Esophagus mucosa (tissue), 1 donor: ENCODE measurements at places on chromosomes 4 and X.

- ATAC-seq: no peak
These were observed 69.2 kb downstream of the PTCHD1 start for GRCh38 chrX:23403849-23404248.

DNA sequence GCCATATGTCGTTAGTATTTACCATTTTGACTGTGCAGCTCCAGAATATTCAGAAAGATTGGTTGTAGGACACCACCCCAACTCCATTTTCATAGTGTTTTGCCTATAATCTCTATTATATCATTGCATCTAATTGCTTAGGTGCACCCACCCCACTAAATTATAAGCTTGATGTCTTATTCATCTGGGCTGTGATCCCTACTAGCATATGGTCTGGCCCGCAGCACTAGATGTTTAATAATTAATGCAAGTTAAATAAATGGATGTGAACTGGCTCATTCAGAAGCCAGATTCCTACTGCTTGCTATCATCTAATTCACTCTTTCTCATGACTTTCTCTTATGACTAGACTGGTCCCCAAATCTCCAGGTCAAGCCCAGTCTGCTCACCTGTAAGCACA is 143.5 kb downstream of the RELL1 start:
- no peak for ATAC-seq

DNA sequence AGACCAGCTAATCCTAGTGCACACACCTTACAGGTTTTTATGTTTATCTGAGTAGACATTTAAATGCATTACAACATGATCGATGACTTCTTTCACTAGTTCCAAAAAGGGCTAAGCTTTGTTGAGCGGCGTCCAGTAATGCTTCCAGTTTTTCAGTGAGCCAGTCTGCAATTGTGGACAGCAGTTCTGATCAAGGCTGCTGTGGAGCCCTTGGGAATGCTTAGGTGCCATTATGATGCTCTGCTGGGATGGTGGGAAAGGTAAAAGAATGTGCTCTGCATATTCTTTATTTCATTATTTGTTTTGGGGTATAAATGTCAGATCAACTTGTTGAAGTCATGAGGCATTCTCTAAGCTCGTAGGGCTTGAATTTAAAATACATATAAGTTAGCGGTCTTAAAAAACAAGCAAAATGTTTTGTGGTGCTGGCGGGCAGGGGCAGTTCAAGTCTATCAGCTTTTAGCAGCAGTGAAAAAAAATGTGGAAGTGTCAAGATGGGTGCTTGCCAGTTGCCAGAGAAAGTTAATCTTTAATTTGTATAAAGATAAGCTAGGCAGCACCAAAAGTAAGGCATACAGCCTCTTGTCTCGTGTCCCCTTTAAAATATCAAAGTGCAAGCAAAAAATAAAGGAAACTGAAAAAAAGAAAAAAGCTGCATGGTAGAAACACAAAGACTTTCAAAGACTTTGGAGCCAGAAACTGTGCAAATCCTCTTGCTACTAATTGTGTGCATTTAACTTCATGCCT is 5.8 kb downstream of the MID1IP1 start:
- no peak for ATAC-seq

DNA sequence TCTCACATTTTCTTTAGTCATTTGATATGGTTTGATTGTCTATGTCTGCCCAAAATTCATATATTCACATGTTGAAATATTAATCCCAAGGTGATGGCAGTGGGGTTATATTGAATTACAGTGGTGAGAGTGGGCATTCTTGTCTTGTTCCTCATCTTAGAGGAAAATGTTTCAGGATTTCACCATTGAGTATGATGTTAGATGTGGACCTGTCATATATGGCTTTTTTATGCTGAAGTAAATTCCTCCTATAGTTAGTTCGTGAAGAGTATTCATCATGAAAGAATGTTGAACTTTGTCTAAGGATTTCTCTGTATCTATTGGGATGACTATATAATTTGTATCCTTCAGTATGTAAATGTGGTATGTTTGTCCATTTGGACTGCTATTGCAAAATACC is 512.3 kb upstream of the EPHA5 start:
- no peak for ATAC-seq

GRCh38 chr4:168655182-168655581 is 158.3 kb downstream of the PALLD start:
- ATAC-seq: no peak

- ATAC-seq: no peak
These were observed 233.0 kb upstream of the MAD2L1 start for GRCh38 chr4:120299631-120300030.

DNA sequence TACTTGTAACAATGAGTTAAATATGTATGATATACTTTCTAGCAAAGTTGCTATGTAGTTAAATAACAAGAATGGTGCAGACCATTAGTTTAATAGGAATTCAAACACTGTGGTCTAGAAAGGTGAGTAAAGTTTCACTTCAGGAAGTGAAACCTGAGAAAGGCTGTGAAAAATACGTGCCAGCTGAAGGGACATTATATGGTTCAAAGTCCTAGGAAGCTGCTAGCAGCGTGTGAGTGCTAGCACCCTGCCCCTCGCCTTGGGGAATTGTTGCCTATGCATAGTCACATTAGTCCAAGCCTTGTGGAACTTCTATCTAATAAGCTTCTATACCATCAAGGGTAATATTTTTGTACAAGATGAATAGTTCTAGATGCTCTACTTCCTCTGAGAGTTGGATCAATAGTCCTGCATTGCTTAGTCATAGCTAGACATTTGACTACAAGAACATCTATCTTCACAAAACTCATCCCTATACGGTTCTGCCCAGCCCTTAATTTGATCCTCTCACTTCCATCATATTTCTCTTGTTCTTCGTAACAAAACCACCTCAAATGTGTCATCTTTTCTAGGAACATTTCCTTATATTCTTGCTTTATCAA is 45.8 kb upstream of the ARSJ start:
- ATAC-seq: no peak

DNA sequence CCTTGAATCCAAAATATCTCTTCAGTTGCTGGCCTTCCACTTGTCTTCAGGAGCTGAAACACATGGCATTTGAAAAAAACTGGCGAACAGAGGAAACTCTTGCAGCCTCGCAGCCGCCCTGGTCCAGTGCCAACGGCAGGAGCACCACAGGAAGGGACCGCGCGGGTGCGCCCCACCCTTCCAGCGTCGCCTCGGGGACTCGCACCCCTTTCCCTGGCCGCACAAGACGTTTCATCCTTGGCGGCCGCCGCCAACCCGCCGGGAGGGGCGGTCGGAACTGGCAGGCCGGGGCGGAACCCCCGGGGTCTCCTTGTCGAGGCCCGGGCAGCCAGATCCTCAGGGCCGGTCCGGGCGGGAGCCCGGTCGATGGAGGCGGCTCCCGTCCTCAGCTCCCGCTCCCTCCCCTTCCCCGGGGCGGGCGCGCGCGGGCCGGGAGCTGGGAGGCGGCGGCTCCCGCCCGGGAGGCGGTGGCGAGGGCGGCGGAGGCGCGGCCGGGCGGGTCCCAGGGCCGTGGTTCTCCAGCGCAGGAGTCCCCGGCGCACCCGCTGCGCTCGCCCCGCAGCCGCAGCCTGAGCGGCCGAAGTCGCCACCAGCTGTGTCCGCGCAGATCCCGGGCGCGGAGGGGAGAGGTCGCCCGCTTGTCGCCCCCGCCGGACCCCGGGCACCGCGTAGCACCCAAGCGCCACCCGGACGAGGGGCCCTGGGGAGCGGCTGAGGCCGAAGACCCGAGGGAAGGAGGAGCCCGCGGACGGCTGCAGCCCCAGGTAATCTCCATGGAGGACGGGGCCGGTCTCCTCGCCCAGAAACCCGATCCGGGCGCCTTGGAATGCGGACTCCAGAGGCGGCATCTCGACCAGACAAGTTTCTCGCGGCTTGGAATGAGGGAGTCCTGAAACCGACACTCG is 886 bp upstream of the NDST3 start:
- ATAC-seq: peak; percentile 75

DNA sequence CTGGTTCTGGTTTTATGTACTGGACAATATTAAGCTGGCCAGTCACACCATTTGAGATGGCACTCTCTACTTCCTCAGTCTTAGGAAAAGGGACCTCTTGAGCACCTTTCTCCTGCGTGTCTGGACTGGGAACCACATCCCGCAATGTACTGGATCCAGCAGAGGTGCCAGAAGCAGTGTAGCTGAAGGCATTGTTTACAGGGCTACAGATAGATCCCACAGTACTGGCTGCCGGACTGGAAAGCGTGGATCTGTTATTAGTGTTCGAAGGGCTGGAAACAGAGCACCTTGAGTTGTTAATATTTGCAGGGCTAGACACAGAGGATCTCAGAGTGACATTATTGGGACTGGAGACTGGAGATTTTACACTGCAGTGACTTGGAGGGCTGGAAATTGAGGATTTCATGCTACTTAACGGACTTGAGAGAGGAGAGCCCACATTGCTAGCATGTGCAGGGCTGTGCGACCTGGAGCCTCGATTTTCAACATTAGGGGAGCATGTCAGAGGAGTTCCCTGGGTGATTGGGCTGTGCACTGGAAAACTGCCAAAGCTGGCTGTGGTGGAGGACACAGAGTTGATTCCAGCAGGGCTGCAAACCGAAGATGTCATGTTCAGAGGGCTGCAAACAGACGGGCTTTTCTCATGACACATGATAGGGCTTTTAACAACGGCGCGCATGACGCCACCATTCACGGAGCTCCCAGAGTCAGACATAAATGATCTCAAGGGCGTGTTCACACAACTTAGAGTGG is 6.4 kb downstream of the NR3C2 start:
- ATAC-seq: no peak

DNA sequence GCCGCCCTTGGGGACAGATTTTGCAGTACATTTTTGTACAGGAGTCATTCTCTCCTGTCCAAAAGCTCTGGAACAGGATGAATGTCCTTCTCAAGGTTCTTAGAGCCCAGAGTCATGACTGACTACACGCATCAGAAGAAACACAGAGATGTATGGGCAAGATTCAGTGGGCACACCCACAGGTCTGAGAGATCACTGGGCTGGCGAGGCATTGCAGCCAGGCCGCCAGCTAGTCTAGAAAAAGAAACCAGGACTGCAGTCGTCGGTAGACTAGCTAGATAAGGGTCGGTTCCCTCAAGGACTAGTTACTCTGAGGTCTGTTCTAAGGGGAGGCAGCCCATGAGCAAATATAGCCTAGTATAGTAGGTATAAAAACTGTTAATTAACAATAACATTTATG is 19.8 kb downstream of the GBA3 start:
- ATAC-seq: no peak

DNA sequence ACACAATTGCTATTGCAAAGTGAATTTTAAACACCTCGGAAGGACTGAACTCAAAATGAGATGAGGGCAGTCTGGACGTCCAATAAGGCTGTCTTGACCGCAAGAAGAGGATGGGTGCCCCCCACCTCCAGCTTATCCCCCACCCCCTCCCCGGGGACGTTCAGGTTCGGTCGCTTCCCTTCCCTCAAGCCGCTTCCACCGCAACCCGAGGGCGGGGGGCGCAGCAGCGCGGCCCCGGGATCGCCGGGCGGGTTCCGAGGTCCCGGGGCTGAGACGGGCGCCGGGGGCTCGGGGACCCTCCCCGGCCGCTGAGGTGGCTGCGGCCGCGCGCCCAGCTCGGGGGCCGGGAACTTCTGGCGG is 480 bp downstream of the USP46 start:
- ATAC-seq: no peak

- no peak for ATAC-seq
These were observed 38.2 kb downstream of the C4orf50 start for GRCh38 chr4:5979981-5980380.

DNA sequence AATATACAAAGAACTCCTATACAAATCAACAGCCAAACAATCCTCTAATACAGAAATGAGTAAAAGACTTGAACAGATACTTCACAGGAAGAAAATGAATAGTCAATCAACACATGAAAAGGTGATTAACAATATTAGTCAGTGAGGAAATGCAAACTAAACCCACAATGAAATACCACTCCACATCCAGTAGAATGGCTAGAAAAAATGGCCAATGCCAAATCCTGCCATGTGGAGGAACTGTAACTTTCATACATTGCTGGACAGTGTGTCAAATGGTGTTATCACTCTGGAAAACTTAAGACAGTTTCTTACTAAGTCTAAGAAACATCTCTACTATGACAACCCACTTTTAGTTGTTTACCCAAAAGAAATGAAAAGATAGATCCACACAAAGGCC is 59.5 kb downstream of the NSG1 start:
- ATAC-seq: no peak

- ATAC-seq: peak; percentile 77
These were observed 248.5 kb downstream of the GRIA3 start for GRCh38 chrX:123432361-123433150.

DNA sequence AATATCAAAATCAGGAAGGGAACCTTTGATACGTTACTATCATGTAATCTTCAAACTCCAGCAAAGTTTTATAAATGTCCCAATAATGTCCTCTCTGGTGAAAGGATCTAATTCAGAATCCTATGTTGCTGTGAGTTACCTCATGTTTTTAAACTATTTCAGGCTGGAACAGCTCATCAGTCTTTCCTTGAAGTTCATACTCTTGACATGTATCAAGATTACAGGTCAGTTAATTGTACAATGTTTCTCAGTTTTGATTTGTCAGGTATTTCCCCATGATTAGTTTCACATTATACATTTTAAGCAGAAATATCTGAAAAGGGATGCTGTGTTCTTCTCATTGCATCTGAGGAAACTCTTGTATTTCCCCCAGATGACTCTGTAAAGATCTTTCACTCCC is 136.5 kb upstream of the HS3ST1 start:
- ATAC-seq: no peak

- ATAC-seq: no peak
These were observed 188.2 kb downstream of the ARAP2 start for GRCh38 chr4:36056136-36056535.

GRCh38 chrX:48909703-48910294 is 1.6 kb downstream of the SLC35A2 start:
- no peak for ATAC-seq

DNA sequence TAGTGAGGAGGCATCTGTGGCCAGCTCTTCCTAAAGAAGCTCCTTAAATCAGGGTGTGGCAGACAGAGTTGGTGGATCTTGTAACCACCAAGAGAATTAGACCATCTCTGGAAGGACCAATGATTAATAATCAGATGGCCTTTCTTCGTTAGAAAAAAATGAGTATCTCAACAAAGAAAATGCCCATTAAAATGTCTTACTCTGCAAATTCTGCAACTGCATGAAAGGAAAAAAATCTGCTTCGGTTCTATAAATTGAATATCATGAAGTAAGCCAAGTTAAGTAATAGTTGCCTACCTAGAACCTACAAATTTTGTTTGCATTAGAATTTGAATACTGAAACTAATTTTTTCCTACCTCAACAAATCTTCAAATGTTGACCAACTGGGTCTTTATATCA is 4.2 kb upstream of the DCLK2 start:
- ATAC-seq: no peak

DNA sequence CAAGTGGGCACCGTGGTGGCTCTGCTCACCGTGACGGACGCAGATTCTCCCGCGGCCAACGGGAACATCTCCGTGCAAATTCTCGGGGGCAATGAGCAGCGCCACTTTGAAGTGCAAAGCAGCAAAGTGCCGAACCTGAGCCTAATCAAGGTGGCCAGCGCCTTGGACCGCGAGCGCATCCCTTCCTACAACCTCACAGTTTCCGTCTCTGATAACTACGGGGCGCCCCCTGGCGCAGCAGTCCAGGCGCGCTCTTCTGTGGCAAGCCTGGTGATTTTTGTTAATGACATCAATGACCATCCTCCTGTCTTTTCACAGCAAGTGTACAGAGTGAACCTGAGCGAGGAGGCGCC is 2.7 kb downstream of the FAT4 start:
- no peak for ATAC-seq
